ENCODE measurements at places on chromosomes 11 and 22.
A peak's percentile ranks its signal among the peaks of the same experiment; 100 is the strongest.

DNA sequence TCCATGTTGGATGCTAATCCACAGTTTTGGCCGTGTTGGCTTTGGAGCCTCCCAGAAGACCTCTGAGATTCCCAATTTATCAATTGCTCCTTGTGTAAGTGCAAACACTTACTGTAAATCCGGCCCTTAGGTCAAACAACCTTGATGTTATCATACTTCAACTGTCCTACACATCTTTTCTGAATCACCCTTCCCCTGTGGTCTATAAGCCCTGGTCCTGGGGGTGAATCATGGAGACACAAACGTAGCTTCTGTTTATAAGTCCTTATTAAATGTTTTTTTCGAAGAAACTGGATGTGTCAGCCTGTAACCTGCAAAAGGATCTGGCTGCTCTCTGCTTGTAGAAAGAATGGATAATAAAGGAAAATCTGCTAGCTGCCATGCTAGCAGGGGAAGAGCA, 1.7 kb upstream of the IL10RA start:
- DNase-seq: peak; percentile 16

GRCh38 chr22:28381429-28382167, 298.0 kb downstream of the TTC28 start:
- no peak for DNase-seq

- peak; percentile 58 for DNase-seq
Measured at GRCh38 chr11:44564166-44564565, 1.3 kb upstream of the CD82 start.

DNA sequence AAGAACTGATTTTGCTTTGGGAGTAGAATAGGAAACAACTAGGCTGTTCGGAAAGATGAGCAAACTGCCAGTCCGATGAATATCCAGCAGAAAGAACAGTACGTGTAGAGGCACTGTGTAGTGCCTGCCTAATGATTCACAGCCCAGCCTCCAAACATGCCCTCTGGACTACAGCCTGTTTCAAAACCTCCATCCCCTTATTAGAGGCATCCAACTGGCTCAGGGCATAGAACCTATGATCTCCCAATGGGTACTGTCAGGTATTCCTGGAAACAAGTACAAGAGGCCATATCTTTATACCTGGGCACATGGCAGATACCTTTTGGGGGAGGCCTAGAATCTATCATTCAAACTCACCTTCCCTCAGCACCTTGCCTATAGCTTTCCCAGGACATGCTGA, 4.9 kb downstream of the RRP8 start:
- DNase-seq: no peak

DNA sequence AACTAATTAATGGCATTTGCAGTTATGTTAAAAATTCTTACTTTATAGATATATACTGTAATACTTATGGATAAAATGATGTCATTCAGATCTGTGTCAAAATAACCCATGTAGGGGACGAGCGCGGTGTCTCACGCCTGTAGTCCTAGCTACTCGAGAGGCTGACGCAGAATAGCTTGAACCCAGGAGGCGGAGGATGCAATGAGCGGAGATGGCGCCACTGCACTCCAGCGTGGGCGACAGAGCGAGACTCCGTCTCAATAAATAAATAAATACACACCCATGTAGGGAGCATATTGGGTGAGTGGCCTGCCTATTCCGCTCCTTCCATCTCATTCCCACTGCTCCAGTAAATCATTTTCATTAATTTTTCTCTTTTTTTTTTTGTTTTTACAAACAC, 7.1 kb downstream of the SNU13 start:
- DNase-seq: peak; percentile 43

DNA sequence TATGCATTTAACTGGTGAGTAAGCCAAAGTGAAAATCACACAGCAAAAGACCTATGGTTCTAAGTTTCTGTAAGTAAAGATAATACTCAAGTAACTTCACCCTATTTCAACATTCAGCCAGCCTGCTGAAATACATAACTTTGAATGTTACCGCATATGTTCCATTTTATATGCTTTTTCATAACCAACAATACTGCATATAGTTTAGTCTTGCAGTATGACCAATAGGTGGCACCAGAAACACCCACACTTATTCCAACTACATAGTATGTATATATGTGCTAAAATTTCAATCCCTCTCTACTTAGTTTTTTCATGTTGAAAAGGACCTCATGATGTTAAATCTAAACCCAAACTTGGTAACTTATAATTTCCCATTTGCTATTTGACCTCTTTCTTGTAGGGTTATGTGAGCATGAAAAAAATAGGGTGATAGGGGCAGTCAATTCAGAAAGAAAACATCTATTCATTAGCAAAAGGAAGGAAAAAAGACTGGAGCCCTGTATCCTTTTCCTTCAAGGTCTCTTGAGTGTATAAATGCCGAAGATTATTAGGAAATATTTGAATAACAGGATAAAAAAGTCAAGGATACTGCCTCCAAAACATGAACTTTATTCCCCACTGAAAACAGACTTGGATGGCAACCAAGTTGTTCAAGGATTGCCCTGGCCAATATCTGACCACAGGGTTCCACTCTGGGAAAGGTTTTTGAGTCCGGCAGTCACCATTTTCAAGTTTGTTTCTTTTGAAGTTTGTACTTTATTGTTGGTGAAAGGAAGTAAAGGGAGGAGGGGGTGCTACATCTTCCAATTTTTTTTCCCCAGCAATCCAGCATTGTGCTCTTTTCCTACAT, 23.8 kb upstream of the FZD4 start:
- peak; percentile 57 for DNase-seq

GRCh38 chr22:29765905-29766631, 739 bp downstream of the ZMAT5 start:
- DNase-seq: no peak
